ENCODE measurements at places on chromosomes 1 and 21.

- no peak for DNase-seq
These were observed 19.8 kb upstream of the LBR start for GRCh38 chr1:225447650-225448089.

DNA sequence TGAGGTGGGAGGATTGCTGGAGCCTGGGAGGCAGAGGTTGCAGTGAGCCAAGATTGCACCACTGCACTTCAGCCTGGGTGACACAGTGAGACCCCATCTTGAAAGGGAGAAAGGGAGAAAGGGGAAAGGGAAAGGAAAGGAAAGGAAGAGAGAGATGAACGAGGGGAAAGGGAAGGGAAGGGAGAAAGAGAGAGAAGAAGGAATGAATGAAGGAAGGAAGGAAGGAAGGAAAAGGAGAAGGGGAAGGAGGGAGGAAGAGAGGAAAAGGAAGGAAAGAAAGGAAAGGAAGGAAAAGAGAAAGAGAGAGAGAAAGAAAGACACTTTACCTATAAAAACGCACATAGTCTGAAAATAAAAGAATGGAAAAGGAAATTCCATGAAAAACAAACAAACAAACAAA lies 18.0 kb downstream of the ZNF695 start:
- no peak for DNase-seq

GRCh38 chr1:234745844-234746797 lies 136.1 kb upstream of the IRF2BP2 start:
- no peak for DNase-seq

GRCh38 chr21:41070284-41070683 lies 97.7 kb upstream of the BACE2 start:
- DNase-seq = no peak

GRCh38 chr1:232547938-232548484 lies 81.9 kb downstream of the SIPA1L2 start:
- no peak for DNase-seq

DNA sequence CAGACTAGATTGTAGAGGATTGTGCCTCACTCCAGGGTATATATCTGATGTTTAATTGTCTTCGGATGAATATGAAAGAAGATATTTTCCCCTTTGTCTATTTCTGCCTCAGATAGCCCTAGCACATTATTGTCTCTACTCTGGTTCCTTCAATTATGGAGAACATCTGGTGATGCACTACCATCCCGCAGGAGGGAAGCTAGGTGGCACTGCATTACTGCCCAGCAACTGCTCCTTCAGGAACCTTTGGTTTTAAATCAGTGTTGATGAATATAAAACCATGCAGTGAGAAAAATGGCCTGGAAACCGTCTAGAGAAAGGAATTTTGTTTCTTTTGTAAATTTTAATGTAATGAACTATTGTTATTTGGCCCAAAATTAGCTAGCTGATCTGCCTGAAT lies 68.5 kb downstream of the GPR88 start:
- no peak for DNase-seq

DNA sequence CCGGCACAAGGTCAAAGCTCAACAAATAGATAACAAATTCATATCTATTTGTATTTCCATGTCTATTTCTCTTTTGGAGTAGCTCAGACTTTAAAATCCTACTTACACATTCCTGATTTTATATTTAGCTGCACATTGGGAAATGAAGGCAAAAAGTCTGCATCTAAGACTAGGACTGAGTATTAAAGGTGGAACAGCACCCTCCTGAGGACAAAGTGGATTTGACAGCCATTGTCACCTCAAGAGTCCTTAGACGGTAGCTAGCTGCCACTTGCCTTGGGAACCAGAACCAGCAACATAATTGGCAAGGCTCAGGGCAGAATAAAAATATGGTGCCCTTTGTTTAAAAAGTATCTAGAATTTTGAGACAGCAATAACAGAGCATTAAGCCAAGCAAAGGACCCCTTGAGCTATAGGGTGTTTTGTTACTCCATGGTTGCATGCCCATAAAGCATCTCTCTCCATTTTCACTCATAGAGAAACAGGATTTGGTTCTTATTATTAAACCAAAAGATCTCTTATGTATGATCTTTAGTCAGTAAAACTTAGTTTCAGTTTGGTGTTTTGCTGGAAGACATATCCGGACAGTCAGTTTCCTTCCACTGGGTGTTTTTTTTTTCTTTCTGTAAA lies 30.0 kb upstream of the SGIP1 start:
- DNase-seq = no peak

DNA sequence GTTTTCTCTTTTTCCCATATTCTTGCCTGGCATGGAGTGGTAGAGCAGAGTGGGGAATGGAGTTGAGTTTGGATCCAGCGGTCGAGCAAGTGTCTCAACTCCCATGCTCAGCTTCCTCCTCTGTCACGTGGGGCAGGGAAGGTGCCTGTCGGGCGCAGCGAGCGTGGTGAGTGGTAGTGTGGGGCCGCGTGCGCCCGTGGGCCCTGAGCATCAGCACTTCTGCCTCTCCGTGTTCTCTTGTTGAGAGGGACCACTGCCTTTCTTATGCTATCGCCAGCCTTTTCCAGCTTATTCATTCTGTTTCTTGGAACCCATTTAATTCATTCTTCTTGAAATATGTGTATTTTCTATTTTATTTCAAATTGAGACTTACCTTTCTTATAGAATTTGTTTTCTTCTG lies 65.1 kb downstream of the ADARB1 start:
- DNase-seq = no peak
